ENCODE measurements at places on chromosomes 5 and 9.

- DNase-seq = peak; percentile 1
Observed at GRCh38 chr5:77087484-77088261, 588 bp upstream of the ZBED3 start.

DNA sequence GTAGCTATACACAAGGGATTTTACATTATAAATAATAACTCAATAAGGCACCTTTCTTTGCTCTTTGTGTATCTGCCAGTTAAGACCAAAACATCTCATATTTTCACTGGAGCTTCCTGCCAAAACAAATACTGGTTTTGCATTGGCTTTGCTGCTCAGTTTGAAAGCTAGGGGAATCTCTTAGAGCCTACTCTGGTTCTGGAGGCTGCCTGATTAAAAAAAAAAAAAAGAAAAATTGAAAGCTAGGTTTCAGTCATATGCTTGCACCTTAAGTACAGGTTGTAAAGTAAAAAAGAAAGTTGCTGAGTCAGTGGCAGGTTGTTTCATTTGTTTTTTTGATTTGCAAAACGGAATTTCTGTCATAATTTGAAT is 2.3 kb downstream of the DENND4C start:
- no peak for DNase-seq

GRCh38 chr5:73230264-73231245 is 57.6 kb downstream of the TMEM174 start:
- DNase-seq = no peak

GRCh38 chr5:134732819-134733218 is 5.5 kb upstream of the CAMLG start:
- no peak for DNase-seq

- no peak for DNase-seq
Observed at GRCh38 chr9:106945727-106946660, 83.0 kb downstream of the ZNF462 start.

GRCh38 chr9:84570482-84571154 is 98.9 kb upstream of the NTRK2 start:
- DNase-seq = no peak

DNA sequence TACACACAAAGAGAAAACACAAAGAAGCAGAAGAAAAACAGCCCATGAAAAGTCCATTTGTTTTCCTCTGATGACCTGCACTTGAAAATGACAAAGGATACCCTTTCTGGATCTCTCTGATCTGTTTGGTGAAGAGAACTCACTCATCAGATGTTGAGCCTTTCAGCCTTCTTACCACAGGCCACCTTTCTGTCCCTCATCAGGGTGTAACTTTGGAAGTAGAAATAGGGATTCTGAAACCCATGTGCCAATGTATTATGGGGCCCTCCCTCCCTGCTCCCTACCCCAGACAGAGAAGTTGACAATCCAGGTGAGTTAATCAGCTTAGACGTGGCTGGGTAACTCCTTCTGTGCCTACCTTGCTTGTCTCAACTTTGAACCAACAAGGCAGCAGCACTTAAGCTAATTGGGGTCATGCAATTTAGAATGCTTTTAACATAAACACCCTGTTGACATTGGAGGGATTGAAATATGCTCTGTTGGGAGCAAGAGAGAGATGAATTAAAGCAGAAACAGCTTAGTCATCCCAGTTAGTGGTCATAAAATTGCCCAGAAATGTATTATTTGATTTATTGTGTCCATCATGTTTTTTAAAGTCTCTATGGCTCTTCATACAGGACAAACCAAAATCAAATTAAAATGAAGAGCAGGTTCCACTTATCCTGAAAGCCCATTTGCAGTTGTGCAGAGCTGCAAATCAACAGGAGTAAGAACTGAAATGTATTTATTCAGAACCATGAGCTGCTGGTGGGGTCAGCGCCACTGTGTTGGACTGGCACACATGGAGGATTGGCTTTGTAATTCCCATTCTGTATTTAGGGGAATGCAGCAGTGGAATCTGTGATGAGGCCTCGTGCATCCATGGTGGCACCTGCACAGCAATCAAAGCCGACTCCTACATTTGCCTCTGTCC is 132.0 kb downstream of the LIFR start:
- DNase-seq = no peak

GRCh38 chr5:140220032-140220697 is 45.2 kb downstream of the CYSTM1 start:
- DNase-seq = no peak

DNA sequence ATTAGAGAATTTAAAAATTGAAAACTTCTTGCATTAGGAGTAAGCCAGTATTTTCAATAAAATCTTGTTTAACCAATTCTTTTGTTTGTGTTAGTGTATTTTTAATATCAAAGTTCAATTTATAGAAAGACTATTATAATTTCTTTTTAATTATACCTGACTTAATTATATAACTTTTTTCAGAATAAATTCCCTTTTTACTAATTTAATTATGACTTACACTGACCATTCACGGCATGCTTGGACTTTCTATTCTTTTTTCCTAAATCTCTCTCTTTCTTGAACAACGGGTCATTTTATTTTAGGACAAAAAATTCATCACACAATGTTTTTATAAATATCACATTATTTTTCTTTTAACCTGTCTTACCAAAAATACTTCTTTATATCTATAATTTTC is 555.3 kb upstream of the PTGER4 start:
- no peak for DNase-seq

GRCh38 chr5:150235500-150235854 is 45.6 kb downstream of the SLC6A7 start:
- DNase-seq = no peak

DNA sequence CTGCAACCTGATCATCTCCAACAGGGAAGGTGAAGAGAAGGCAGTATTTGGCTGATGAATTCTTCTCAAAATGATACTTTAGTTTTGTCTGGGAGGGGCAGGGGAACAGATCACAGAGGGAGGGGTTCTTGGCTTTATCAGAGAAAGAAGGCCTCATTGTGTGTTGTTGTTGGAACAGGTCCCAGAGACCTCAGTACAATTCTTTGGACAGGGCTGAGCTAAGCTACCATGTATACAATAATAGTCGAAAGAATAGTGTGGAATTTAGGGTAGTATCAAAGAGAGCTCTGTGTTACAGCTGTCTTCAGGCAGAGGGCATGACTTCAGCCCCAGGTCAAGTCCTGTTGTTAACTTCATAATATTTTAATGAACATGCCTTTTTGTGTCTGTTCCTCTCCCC is 39.9 kb downstream of the ARHGAP26 start:
- no peak for DNase-seq
